ENCODE measurements at places on chromosomes 7 and 10.

DNA sequence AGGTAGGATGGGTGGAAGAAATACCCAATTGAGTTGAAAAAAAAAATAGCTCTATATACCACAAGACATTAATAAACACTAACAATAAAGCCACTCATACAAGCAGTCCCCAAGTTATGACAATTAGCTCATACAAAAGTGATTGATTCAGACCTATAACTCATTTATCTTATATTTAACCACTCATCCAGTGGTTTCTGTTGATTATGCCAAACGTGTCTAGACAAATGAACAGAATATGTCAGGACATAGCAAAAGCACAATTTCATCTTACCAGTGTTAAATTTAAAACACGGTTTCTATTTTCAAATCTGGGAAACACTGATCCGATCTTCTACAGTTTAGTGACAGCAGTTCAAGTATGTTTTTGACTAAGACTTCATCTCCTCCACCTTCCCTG lies 17.0 kb downstream of the ABI1 start:
- DNase-seq: no peak

- peak; percentile 65 for DNase-seq
Observed at GRCh38 chr10:52951824-52952223, 179.2 kb upstream of the MBL2 start.

DNA sequence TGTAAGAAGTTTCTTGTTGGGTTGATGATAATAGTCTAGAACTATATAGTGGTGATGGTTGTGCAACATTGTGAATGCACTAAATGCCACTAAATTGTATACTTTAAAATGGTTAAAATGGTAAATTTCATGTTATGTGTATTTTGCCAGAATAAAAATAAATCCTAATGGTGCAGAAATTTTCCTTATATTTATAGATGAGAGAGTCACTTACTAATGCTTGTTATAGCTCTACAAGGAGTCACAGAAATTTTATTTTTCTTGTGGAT lies 21.1 kb downstream of the SPAG6 start:
- DNase-seq: no peak

GRCh38 chr7:30329716-30330115 lies 45.3 kb downstream of the ZNRF2 start:
- DNase-seq: no peak

GRCh38 chr7:83976302-83976701 lies 218.3 kb downstream of the SEMA3A start:
- DNase-seq: peak; percentile 29

DNA sequence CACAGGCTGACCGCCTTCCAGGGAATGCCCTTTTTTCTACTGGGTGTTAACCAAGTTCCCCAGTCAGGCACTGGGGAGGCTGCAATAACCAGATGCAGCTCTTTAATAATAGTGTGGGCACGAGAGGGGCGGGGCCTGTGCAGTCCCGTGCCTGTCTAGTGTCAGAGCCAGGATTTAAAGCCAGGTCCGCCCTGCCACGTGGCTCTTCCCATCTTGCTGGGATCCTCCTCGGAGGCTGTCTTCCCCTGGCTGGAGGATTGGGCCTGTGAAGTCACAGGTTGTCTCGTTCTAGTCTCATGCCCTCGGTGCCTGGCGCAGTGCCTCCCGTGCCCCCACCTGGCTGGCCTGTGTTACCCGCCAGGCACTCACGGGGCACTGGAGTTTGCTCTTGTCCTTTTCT lies 25.2 kb downstream of the TMEM120A start:
- no peak for DNase-seq

- no peak for DNase-seq
Observed at GRCh38 chr7:121388950-121389349, 7.2 kb downstream of the FAM3C start.

DNA sequence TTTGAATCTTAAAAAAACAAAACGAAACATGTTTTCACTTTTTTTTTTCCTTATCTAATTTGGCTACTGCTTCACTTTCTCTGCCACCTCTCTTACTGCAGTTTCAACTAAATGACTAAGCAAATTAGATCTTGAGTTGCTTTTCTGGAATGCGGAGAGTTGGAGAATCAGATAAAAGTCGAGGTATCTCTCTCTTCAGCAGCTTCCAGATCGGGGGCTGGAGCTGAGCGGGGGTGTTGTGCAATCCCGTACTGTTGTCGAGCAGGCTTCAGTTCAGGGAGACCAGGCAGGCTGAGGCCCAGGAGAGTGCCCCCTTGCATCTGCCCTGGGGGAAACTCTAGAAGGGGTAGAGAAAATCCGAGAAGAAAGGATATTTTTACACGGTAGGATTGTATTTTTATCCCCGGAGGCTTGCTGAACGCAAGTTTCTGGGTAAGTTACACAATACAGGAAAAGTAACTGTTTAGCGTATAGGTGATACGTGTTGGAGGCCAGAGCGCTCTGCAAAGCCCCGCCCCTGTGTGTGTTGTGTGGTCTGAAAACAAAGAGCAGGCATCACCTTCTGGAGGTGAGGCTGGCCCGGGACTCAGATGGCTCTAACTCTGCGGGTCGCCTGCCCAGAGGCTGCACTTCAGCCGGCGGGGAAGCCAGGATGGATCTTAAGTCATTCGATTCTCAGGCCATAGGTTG lies 116.6 kb downstream of the KLF6 start:
- DNase-seq: no peak

DNA sequence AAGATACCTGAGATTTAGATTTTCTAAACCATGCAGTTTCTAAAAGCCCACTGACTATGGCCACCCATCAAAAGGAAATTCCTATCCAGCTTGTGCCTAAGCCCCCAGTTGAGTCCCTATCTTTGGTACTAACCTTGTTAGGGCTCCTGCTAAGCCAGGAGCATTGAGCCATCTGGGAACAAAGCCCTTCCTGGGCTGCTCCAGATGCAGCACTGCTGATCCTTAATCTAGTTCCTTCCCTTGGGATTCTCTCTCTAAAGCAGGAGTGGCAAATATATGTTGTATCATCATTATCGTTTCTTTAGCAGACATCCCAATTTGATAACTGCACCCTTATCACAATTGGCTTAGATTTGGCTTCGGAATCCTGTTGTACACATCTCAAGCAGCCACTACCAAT lies 24.7 kb upstream of the PDLIM1 start:
- no peak for DNase-seq

- peak; percentile 12 for DNase-seq
Observed at GRCh38 chr10:59654007-59654406, 55.6 kb downstream of the SLC16A9 start.

DNA sequence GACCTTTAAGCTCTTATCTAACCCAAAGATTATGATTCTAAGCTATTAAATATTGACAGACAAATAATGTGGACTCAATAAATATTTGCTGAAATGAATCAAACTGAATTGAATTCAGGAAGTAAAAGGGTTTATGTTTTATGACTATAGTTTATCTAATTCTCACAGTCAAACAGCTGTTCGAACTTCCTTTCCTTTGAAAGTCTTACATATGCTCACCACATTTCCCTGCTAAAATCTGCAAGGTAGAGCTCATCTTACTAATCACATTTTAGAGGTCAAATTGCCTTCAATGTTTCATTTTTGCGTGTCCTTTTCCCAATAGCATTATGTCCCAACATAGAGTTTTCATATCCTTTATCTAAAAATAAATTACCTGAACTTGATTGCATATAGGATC lies 154.9 kb upstream of the PPP1R3A start:
- no peak for DNase-seq

- DNase-seq: peak; percentile 49
Observed at GRCh38 chr10:6300106-6300783, 97.5 kb downstream of the PFKFB3 start.

- DNase-seq: no peak
Observed at GRCh38 chr10:83222832-83223742, 916.2 kb upstream of the GHITM start.

- DNase-seq: no peak
Observed at GRCh38 chr10:33493978-33494377, 159.5 kb upstream of the NRP1 start.

DNA sequence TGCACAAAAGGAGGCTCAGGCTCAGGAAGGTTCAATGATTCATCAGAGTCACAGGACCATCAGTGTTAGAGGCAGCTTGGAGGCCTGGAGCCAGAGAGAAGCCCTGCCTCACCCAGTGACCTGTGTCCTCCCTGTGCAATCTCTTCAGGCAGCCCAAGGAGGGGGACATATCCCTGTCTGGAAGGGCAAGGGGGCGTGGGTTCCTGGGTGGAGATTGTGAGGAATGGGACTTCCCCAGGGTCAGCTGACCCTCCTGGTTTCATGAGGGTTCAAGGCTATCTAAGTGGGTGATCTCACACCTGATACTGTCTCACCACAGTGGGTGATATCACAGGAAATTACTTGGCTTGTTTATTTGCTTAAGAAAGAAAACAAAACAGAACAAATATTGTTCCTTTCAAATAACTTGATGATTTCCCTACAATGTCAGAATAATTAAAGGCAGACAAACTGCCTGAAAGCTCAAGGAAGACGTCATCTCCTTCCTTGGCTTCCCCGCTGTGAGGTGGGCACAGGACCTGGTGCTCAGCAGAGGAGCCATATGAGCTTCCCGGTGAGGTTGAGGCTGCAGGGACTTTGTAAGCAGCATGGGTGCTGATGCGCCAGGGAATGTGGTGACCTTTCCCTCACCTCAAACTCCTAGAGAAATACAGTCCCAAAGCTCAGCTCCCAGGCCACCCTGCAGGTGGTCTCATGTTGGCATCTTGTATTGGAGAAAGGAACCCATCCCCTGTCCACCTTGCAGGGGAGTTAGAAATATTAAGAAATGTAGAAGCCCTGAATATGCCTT lies 763.2 kb downstream of the GRID1 start:
- no peak for DNase-seq

DNA sequence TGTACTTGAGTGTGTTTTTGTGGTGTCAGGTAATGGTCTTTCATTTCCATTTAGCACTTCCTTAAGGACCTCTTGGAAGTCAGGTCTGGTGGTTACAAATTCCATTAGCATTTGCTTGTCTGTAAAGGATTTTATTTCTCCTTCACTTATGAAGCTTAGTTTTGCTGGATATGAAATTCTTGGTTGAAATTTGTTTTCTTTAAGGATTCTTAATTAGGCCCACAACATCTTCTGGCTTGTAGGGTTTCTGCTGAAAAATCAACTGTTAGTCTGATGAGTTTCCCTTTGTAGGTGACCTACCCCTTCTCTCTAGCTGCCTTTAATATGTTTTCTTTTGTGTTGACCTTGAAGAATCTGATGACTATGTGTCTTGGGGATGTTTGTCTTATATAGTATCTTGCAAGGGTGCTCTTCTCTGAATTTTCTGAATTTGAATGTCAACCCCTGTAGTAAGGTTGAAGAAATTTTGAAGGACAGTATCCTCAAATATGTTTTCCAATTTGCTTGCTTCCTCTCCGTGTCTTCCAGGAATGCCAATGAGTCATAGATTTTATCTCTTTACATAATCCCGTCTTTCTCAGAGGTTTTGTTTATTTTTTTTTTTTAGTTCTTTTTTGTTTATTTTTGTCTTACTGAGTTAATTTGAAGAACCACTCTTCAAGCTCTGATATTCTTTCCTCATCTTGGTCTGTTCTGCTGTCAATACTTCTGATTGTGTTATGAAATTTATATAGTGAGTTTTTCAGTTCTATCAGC lies 70.2 kb downstream of the SLC39A12 start:
- DNase-seq: no peak

DNA sequence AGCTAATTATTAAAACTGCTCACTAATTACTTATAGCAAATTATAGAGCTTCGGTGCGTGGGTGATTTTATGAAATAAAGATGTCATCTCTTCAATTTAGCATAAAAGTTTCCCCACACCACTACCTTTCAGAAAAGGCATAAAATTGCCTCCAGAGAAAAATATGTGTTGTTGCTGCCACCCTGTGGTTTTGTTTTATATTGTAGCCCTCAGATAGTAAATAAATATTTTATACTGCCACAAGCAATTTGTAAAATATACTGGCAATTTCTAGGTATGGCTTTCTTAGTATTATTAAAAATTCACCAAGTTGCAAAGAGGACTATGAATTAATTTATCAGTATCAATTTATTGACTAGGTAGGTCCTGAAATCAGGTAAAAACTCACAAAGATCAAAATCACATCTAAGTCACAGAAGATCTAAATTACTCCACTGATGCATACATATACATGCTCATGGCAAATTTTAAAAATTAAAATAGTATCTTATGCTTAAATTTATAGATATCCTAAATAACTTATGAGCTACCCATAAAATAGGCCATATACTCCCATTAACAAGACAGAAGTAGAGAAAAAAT lies 26.5 kb downstream of the ASNS start:
- DNase-seq: peak; percentile 31

DNA sequence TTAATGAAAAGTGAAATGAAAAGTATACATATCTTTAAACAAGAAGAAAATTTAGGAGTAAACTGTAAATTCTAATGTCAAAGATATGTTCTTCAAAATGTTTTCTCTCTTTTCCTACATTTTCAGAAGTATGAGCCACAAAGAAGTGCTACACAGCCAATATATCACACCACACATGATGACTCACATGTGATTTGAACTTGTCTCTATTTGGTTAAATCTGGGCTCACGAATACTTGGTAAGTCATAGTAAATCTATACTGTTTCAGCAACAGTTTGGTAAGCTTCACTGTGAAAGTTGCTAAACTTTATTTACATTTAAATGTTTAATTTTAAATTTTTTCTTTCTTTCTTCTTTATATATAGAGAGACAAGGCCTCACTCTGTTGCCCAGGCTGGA lies 380.6 kb upstream of the IGFBP3 start:
- no peak for DNase-seq

DNA sequence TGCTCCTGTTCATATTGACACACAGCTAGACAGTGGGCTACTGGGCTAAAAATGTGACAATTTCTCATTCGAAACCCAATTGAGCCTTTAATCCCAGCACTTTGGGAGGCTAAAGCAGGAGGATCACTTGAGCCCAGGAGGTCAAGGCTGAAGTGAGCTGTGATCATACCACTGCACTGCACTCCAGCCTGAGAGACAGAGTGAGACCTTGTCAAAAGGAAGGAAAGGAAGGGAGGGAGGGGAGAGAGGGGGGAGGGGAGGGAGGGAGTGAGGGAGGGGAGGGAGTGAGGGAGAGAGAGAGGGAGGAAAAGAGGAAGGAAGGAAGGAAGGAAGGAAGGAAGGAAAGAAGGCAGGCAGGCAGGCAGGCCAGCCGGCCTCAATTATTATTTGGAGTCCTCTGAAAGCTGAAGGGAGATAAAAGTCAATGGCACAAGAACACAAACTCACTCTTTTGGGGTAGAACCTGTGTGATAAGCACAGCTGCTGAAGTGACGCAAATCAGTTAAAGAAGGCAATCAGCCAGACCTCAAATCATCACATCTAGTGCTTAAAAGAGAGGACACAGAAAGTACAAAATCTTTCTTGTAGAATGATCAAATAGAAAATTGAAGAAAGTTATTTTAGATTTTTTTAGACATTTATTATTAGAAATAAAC lies 98.1 kb downstream of the CCDC71L start:
- no peak for DNase-seq

DNA sequence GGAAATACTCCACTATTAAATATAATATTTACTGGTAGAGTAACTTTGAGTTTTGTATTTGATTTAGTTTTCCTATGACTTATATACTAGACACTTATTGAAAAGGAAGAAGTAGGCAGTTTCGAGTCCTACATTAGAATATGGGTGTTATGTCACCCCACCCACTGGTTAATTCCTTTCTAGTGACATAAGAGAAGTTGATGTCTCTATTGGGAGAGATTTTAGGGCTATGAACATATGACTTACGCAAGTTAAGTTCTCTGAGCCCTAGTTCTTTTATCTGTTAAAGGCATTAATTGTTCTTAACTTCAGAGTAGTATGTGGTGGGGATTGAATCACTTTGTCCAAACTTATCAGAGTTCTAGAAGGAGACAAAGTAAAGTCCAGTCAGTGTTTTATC lies 30.5 kb downstream of the CPED1 start:
- DNase-seq: no peak

Measured in GM13977 (cell line).